Testis (tissue), 5 donors: ENCODE measurements at places on chromosomes 2 and 18. TPM values are rescaled to one million over a fixed set of nuclear protein-coding genes. Genes with fewer than 3 reads are reported as not detected.

Gene HADHB
- total RNA-seq = 142 TPM

DNA sequence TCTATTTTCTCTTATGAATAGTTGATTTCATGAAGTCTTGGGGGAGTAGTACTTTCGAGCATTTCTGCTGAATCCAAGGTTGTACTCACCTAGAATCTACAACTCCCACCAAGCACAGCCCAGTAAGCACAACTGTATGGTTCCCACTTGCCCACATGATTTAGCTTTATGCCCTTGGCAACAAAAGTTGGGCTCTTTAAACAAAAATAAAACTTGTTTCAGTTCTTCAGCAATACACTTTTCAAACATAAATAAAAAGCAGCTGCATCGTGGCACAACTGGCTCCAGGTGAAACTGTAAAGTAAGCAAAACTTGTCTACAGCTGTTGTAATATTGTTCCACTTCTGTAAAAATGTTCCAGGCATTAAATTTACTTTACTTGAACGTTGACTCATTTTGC lies 99.8 kb upstream of the FSIP2 start:
- H3K36me3 ChIP-seq = no peaks in the 10 kb centered on the region
- no peaks in the 10 kb centered on the region for H3K4me1 ChIP-seq
- DNase-seq = no peak
- H3K4me3 ChIP-seq = no peak overlapping the region
- H3K27me3 ChIP-seq = no peaks in the 10 kb centered on the region

- H3K4me3 ChIP-seq = no peak overlapping the region
- DNase-seq = no peak
- H3K4me1 ChIP-seq = peaks cover 30% of the 10 kb centered on the region
- peak overlapping the region; percentile 3 for H3K27ac ChIP-seq
- H3K27me3 ChIP-seq = no peaks in the 10 kb centered on the region
Observed at GRCh38 chr2:105388971-105389381, 9.9 kb downstream of the FHL2 start.

DNA sequence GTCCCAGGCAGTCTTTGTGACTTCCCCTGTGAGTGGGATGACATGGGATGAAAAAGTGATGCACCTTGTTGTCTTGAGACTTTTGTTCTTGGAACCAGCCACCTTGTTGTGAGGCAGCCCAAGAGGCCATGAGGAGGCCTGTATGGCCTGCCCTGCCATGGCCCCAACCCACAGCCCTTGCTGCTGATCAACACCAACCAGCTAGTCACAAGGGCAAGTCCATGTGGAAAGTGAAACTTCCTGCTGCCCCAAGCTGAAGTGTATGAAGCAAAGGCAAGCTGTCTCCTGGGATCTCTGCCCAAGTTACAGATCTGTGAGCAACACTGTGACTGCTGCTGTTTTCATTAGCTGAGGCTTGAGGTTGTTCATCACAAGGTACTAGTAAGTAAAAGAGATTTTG lies 21.6 kb downstream of the TMEM18 start:
- no peaks in the 10 kb centered on the region for H3K27me3 ChIP-seq
- H3K4me1 ChIP-seq = peaks cover 7% of the 10 kb centered on the region
- H3K27ac ChIP-seq = no peak overlapping the region
- DNase-seq = peak; percentile 9
- no peak overlapping the region for H3K4me3 ChIP-seq

GRCh38 chr18:74040459-74041332 lies 106.9 kb downstream of the FBXO15 start:
- no peaks in the 10 kb centered on the region for H3K4me1 ChIP-seq
- DNase-seq = peak; percentile 63
- H3K27me3 ChIP-seq = no peaks in the 10 kb centered on the region
- H3K4me3 ChIP-seq = no peak overlapping the region
- H3K27ac ChIP-seq = no peak overlapping the region
- no peaks in the 10 kb centered on the region for H3K36me3 ChIP-seq

Gene SERPINB2
- not detected for total RNA-seq

GRCh38 chr18:37441821-37442220 lies 123.8 kb downstream of the CELF4 start:
- H3K27ac ChIP-seq = no peak overlapping the region
- no peak overlapping the region for H3K4me3 ChIP-seq
- no peaks in the 10 kb centered on the region for H3K27me3 ChIP-seq
- no peak for DNase-seq
- peaks cover 4% of the 10 kb centered on the region for H3K4me1 ChIP-seq

DNA sequence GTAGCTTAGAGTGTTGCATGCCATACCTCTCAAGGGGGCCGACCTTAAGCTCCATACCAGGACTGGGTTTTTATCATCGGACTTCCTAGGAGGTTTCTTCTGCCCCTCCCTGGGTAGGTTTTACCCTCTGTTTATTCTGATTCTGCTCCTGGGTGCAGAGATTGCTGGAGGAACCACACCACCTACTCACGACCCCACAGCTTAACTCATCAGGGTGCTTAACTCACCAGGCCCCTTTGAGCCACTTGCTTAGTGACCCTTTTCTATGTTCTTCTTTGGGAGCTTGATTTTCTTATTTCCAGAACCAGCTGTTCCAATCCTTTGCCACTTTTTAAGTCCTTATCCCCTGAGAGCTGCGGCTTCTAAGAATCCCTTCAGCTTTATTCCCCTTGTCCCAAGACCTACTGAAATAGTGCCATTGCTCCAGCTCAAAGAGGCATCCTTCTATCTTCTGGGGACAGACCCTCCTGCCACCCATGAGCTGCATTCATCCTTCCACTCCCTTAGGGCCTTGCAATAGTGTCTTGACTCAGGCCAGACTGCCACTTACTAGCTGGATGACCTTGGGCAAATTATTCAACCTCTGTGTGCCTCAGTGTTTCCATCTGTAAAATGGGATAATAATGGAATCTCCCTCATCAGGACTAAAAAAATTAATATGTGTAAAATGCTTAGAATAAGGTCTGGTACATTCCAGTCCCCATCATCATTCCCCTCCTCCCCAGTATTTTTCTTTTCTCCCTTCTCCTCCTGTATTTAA lies 5.8 kb downstream of the OXER1 start:
- DNase-seq = no peak
- H3K27ac ChIP-seq = no peak overlapping the region
- no peaks in the 10 kb centered on the region for H3K27me3 ChIP-seq
- peaks cover 18% of the 10 kb centered on the region for H3K4me1 ChIP-seq
- H3K4me3 ChIP-seq = no peak overlapping the region

GRCh38 chr2:181073896-181074295 lies 93.5 kb downstream of the UBE2E3 start:
- H3K4me3 ChIP-seq = no peak overlapping the region
- no peak overlapping the region for H3K27ac ChIP-seq
- no peaks in the 10 kb centered on the region for H3K4me1 ChIP-seq
- no peak for DNase-seq
- H3K36me3 ChIP-seq = no peaks in the 10 kb centered on the region

DNA sequence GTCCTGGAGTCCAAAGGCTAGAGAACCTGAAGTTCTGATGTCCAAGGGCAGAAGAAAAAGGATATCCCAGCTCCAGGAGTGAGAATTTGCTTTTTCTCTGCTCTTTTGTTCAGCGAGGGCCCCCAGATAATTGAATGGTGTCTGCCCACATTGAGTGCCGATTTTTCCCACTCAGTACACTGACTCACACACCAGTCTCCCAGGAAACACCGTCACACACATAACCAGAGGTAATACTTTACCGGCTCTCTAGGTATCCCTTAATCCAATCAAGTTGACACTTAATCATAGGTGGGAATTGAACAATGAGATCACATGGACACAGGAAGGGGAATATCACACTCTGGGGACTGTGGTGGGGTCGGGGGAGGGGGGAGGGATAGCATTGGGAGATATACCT lies 161.5 kb downstream of the WDR7 start:
- DNase-seq = no peak
- no peaks in the 10 kb centered on the region for H3K36me3 ChIP-seq
- no peak overlapping the region for H3K27ac ChIP-seq
- H3K27me3 ChIP-seq = no peaks in the 10 kb centered on the region
